Liver (tissue), 10 donors: ENCODE measurements at places on chromosomes 13 and 19.

- no peak for DNase-seq
These were observed 1.5 kb upstream of the TRAPPC5 start for GRCh38 chr19:7678971-7679751.

- no peak for DNase-seq
These were observed 1768.5 kb downstream of the PCDH9 start for GRCh38 chr13:65461590-65461989.

DNA sequence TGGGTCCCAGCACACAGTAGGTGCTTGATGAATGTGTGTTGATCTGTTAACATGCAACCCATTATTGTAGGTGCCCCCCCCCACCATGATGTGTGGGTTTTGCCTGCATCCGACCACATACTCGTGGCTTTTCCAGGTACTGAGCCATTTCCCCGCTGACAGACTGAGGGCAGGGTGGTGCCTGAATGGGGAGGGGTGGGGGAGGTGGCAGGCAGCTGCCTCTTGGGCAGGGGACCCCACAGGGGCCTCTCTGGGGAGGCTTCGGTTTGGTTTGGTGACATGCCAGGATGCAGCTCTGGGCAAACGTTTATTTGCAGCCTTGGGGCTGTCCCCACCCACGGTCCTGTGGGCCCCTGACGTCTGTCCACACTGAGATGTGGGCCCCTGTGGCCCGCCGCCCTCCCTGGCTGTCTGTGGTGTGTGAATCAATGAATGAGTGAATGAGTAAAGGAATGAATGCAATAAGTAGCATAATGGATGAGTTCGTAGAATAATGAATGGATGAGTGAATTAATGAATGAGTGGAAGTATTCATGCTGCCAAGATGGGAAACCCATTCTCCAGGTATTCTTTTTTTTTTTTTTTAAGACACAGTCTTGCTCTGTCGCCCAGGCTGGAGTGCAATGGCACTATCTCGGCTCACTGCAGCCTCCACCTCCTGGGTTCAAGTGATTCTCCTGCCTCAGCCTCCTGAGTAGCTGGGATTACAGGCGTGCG, 9.0 kb upstream of the JUND start:
- no peak for DNase-seq

DNA sequence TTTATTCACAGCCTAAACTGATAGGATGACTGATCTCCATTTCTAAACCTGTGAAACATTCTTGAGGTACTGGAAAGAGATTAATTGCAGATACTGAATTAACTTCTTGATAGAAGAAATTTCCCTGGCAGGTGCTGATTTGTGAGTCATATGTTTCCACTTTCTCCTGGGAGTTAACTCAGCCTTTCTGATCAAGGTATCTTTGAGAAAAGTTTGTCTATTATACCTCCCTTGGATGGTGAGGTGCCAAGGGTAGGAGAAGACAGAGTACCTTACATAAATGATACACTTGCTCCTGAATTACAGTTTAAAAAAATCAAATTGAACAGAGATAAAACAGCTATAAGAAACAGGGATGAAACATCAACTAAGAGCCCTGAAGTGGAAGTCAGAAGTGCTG, 123.0 kb downstream of the RGCC start:
- no peak for DNase-seq

GRCh38 chr19:40908976-40909375, 26.9 kb upstream of the CYP2A7 start:
- DNase-seq = no peak

- DNase-seq = no peak
These were observed 10.9 kb downstream of the SIGLEC12 start for GRCh38 chr19:51490676-51491075.

DNA sequence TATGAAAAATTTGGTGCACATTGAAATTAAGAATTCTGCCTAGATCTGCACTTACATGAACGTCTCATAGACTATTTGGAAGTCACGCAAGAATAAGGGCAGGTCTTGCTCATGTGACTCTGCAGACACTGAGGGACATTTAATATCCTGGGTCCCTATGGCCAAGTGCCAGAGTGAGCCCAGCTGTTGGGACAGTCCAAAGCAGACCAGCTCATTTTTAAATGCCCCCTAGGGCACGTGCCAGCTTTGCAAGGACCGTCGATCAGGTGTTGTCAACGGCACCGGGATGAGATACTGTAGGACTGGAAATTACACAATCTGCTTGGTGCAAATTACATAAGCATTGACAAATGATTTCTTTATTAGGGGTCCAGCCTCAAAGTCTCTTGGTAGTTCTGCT, 293.6 kb downstream of the TEX29 start:
- DNase-seq = no peak

DNA sequence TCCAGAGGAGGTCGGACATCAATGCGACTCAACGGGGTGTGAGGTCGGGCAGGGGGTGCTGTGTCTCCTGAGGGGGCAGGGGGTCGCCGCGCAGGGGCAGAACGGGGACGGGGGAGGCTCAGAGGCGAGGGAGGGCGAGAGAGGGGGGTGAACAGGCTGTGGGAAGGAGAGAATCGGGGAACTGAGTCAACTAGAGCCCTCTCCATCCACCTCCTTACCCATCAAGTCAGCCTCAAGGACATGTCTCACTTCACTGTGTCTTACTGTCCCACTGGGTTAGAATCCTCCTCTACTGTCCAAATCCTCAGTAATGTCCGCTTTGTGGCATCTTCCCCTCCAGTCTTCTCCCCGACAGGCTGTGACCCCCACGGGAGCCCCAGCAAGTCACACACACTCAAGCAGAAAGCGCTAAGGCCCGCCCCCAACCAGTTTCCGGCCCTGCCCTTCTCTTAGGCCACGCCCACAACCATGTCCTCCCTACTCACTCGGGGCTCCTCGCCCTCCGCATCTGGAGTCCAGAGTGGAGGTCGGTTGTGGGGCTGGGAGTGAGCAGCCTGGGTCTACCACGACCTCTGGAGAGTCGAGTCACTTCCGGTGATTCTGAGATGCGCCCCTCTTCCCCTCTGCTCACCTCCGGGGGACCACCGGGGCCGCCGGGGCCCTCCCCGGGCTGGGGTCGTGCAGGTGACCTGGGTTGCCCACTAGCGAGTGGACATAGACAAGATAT, 9.3 kb downstream of the PLEKHA4 start:
- DNase-seq = peak; percentile 82

DNA sequence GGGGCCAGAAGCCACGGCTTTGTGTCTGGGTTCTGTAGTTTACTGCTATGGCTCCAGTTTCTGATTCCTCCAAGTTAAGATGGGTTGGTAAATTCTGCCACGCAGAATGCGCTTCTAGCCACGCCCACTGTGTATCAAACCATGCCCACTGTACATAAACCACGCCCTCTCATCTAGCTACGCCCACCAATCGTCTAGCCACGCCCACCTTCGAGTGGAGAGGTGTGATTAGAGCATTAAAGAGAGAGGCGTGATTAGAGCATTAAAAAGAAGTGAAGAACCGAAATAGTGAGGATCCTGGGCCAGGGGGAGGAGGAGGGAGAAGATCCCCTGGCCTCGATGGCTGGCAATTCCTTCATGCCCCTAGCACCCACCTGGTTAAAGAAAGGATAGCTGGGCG, 43.7 kb upstream of the ADGRE5 start:
- no peak for DNase-seq
